ENCODE measurements at places on chromosomes 13 and 19.

- DNase-seq, result no peak
Measured at GRCh38 chr19:13906521-13906904, 512 bp downstream of the CC2D1A start.

- no peak for DNase-seq
Measured at GRCh38 chr13:113838711-113839201, 25.1 kb downstream of the GAS6 start.

DNA sequence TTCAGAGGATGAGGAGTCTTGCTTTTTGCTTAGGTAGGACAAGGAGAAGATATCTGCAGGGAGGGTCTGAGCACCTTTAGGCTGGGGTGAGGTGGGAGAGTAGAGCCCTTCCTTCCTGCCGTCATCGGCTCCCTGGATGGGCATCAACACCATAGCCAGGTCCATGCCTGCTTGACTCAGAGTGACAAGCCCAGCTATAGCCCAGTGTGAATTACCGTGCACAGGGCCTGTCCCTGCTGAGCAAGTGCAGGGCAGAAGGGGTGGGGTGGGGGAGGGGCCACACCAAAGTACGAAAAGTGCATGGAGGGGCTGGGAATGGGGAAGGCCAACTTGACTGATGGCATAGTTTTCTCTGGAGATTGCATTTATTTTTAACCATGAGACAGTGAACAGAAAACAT, 30.3 kb upstream of the RNF113B start:
- no peak for DNase-seq

DNA sequence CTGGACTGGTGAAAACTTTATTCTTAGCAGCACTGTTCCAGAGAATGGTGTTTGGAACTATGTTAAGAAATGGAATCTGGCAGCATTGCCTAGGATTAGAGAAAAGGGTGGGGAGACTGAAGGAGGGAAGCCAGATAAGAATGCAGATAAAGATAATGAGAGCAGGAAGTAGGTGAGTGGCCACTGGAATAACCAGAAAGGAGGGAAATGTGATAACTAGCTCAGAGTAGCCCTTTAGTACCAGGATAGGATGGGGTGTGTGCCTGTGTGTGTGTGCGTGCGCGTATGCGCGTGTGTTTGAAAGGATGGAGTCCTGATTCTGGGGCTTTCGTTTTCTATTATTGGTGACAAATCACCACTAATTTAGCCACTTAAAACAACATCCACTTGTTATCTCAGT, 33.4 kb upstream of the FRY start:
- no peak for DNase-seq

DNA sequence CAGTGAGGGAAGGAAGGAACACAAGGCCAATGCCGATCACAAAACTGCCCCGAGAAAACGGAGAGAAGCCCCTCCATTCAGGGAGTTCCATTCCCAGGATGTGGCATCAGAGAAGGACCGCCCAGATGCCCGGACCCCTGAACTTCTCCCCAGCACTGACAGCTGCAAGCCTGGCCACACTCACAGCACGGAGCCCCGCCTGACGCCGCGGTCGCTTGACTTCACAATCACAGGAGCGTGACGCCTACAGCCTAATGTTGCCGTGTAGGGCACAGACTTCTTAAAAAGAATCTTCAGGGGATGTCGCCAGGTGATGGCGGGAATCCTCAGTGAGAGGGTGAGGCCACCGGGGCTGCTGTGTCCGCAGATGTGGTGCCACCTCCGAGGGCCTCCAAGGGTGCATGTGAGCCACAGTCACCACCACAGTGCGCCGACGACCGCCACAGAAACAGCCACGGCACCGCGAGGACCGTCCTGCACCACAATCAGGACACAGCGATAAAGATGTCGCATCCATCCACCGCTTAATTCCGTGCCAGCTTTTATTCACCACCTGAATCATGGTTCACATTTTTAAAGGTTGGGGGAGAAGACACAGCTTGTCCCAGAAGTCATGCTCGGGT, 77.2 kb downstream of the SPACA7 start:
- no peak for DNase-seq

GRCh38 chr13:102260256-102260655, 141.6 kb downstream of the FGF14 start:
- DNase-seq, result no peak

DNA sequence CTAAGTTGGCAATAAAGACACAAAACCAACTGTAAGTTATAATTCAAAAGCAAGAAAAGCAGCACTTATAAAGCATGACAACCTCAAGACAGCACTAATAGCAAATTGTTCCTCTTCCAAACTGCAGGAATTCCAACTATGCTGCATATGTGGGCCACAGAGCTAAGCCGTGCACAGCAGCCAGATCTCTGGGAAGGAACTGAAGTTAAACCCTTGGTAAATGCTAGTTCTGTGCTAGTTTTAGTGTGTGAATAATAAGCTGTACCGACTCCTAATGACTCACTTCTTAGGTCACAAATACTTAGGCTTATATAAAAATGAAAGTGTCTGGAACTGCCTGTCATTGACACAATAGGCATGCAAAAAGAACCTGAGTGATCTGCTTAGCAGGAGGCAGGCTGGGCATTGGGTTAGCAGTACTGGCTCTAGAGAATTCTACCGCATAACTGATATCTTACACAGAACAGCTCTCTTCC, 21.2 kb upstream of the GTF3A start:
- DNase-seq, result no peak

DNA sequence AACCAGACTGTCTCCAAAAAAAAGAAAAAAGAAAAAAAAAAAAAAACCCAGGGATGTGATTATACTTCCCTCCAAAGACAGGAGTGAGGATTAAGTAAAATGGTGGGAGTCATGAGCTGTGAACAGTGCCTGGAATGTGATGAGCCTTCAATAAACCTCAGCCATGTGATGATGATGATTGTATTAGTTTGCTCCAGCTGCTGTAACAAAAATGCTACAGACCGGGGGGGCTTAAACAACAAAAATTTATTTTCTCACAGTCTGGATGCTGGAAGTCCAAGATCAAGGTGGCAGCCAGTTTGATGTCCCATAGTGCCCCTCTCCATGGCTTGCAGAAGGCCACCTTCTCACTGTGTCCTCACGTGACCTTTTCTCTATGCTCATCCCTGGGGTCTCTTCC, 8.9 kb upstream of the PVR start:
- DNase-seq, result no peak

- DNase-seq, result no peak
Measured at GRCh38 chr19:30968210-30968609, 381.0 kb downstream of the TSHZ3 start.

DNA sequence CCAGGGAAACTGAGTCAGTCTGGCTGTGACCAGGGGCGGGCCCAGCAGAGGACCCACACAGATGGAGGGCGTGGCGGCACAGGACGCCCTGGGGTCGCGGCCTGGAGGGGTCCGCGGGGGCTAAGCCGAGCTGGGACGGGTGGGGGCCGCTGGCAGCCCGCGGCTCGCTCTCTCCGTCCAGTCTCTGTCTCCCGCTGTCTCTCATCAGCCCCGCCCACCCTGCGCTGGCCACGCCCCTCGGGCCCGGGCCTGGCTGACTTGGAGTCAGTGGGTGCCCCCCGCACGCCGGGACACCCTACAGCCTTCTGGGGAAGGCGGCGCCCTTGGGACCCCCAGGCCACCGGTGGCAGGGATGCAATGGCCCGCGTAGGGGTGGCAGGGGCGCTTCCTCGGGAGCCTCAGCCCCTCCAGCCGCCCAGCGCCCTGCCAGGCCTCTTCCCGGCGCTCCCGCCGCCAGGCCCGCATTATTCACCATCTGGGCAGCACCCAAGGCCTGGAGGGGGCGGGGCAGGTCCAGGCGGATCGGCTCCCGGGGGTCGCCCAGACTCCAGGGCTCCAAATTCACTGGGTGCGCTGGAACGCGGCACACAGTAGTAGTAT, at the start of gene TBXA2R:
Gene TBXA2R (minus strand): TSS at position 186 of the 600 bp plus-strand sequence. CDS start 6,241 bp downstream, outside the sequence.
- peak; percentile 38 for DNase-seq

DNA sequence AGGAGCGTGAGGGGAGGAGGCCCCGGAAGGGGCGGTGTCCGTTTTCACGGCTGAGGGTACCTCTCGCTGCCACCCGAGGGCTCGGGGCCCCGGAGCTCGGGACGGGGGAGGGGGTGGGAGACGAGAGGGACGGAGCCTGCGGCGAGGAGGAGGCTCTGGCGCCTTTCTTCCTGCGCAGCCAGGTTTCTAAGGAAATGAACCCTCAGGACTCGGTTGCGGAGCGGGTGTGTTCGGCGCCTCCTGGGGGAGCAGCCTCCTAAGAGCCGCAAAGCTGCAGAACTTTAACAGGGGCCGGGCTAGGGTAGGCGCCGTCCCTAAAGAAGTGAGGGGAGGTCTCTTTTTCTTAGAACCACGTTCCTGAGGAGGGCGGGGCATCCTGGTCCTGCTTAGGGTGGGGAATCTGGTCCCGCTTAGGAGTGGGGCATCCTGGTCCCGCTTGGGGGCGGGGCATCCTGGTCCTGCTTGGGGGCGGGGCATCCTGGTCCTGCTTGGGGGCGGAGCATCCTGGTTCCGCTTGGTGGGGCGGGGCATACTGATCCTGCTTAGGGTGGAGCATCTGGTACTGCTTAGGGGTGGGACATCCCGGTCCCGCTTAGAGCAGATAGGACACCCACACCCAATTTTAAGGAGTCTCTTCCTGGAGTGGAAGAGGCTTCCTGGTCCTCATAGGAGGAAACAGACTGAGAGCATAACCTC, 6.2 kb downstream of the SYT5 start:
- DNase-seq, result no peak

DNA sequence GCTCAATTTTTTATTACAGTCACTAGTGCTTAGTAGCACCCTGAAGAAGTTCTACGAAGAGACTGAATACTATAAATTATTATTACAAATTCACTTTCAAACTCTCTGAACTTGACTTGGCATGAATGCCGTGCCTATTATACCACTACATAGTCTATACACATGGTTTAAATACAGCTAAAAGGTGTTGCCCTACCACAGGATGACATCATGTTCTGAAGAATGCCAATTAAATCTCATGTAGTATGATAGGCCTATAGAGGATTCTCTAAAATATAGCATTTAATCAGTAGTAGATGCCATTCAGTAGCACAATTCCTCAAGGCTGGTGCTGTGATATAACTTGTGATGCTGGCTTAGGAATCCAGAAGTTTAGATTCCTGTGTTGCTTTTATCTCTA, 16.7 kb upstream of the POSTN start:
- DNase-seq, result no peak

DNA sequence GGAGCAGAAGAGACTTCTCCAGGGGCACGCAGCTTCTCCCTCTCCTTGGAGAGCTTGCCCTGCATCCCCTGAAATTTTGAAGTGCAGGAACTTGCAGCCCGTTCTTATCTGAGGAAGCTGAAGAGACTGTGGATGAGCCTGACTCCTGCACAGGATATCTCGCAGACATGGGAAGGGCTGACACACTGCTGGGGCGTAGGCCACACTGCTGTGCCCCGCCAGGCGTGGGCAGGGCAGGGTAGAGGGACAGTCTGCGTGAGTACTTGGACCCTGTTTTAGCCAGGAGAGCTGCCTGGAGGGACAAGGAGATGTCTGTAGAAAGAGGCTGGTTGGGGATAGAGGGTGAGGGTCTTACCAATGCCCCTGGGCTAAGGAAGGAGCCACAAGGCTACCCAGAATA, 353.7 kb upstream of the NBEA start:
- no peak for DNase-seq

DNA sequence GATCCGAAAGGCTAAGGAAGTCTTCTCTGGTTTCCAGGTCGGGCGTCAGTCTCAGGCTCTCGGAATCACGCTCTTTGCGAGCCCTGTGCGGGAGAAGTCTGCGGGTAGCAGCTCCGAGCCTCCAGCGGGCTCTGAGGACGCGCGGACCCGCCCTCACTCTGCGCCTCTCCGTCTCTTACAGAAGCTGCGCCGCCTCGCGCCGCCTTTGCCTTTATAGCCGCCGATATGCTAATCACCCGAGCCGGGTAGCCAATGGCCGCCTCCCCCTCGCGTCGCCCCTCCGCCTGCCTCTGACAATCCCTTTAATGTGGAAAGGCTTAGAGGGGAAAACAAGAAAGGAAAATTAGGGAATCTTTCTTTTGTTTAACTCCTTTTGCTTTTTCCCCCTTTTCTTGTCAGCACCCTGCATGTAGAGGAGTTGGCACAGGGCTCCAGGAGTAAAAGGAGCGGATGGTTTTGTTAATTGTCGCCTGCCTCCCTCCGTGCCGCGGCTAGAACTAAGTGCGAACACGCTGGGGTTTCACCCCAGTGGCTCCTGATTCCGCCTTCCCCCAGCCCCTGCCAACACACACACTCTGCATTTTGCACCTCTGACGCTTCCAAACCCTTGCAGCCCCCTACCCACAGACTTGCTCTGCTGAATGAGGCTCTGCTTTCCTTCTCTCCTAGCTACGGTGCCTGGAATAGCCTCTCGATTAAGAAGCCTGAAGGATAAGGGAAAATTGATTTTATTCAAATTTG, at the start of gene PCDH8:
Gene PCDH8 (minus strand): TSS at position 186 of the 741 bp plus-strand sequence. CDS start 204 bp downstream, outside the sequence.
- no peak for DNase-seq

- DNase-seq, result no peak
Measured at GRCh38 chr19:41920882-41921576, 7.2 kb downstream of the ERFL start.

DNA sequence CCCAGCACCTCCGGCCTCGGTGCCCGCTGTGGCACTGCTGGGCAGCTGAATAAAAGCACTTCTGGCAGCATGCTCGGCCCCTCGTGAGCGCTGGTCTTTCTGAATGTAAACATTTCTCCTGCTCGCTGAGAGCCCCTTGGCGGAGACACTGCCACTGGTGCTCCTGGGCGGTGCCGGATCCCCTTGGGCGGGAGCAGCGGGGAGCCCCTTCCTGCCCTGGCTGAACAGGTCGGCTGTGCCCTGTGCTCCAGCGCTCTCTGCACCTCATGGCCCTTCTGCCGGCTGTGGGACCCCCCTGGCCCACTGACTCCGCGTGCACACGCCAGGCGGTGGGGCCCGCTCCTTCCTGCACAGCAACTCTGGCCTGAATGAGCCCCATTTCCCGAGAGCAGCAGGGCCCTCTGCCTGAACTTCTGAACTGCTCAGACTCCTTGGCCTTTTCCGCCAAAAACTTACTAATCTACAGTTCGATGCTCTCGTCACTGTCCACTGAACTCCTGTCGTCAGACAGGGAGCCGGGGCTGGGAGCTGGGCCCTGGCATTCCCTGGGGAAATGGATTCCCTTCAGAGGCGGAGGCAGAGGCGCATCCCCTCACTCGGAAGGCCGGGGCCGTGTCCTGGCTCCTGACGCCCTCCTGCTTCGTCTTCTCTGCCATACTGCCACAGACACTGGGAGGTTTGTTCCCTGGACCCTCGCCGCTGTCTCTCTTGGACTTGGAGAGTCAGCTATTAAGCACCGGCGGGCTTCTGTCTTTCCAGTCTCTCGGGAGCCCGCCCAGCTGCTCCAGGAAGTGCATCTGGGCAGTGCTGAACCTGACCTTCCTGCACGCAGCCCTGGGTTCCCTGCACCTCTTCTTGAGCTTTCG, 14.2 kb downstream of the RB1 start:
- DNase-seq, result no peak

- no peak for DNase-seq
Measured at GRCh38 chr13:59458908-59459579, 704.7 kb downstream of the DIAPH3 start.

GRCh38 chr19:58466089-58466759, 656 bp upstream of the ZNF324 start:
- DNase-seq, result no peak

DNA sequence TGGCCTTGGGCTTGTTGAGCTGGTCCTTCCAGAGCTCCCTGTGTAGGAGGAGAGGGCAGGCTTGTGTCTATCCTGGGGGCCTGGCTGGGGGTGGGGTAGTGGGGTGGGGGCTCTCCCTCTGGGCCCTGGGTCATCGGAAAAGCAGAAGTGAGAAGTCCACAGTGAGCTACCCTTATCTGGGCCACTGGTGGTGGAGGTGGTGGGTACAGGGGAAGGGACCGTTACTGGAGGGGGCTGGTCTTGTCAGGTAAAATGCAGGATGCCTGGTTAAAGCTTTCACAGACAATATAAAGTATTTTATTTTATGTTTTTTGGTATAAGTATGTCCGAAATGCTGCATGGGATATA, 342 bp upstream of the SIGLEC10 start:
- no peak for DNase-seq

All from stimulated activated CD8-positive, alpha-beta memory T cell treated with anti-CD3 and anti-CD28 coated beads, Interleukin-7, amount 100 ng/mL, for 1 hour (primary cell).